Naive thymus-derived CD4-positive, alpha-beta T cell (primary cell): ENCODE measurements at places on chromosomes 3 and 15. TPM values are rescaled to one million over a fixed set of nuclear protein-coding genes. Genes with fewer than 3 reads are reported as not detected.

The SST gene
- total RNA-seq, result not detected in 2 replicates

The ALDH1L1 gene
- not detected for total RNA-seq

The CHRNB4 gene
- not detected for total RNA-seq

The DUOX1 gene
- total RNA-seq, result 0.34 TPM

The PDCD6IP gene
- total RNA-seq, result 219 TPM

The CPLX3 gene
- total RNA-seq, result not detected

The NME9 gene
- total RNA-seq, result 0.69 TPM in 1 of 2 replicates, not detected in the other

The LIPC gene
- 0.77 TPM for total RNA-seq

The TMEM44 gene
- total RNA-seq, result 1.3 TPM

The GPR160 gene
- total RNA-seq, result 8.7 TPM

The LRTM1 gene
- total RNA-seq, result not detected

The HAUS2 gene
- 16.8 TPM for total RNA-seq

The CCR8 gene
- total RNA-seq, result not detected

The CRYGS gene
- total RNA-seq, result 13.9 TPM

The BTLA gene
- total RNA-seq, result 26.7 and 35.4 TPM in 2 replicates

The KIF15 gene
- 0.24 TPM for total RNA-seq

The SI gene
- total RNA-seq, result not detected

The FETUB gene
- total RNA-seq, result not detected

The STT3B gene
- 119 TPM for total RNA-seq

The AADACL2 gene
- total RNA-seq, result not detected

The PIF1 gene
- 0.34 TPM for total RNA-seq

The CASR gene
- 0.02 TPM in 1 of 2 replicates, not detected in the other for total RNA-seq

The SQOR gene
- total RNA-seq, result 45.1 TPM

The CHST2 gene
- 12.3 TPM for total RNA-seq

The TRH gene
- not detected in 2 replicates for total RNA-seq

The GOLGA6A gene
- total RNA-seq, result not detected

The EXD1 gene
- not detected for total RNA-seq

The TBC1D23 gene
- 42.4 TPM for total RNA-seq

The MESD gene
- total RNA-seq, result 17.1 TPM

The CSPG4 gene
- not detected for total RNA-seq

The HES1 gene
- 3.9 and 4.4 TPM in 2 replicates for total RNA-seq

The LRRC49 gene
- not detected in 2 replicates for total RNA-seq

The HYAL3 gene
- 10.7 and 12.6 TPM in 2 replicates for total RNA-seq

The ALDH1A3 gene
- not detected for total RNA-seq

The GOLGA8R gene
- 6.9 TPM for total RNA-seq

The PLA2G4F gene
- total RNA-seq, result not detected

The RTP1 gene
- not detected in 2 replicates for total RNA-seq

The MB21D2 gene
- 2.9 TPM for total RNA-seq

The CRYBG3 gene
- 4.8 TPM for total RNA-seq

The CHRD gene
- not detected in 2 replicates for total RNA-seq

The THBS1 gene
- 8.5 TPM for total RNA-seq

The GLDN gene
- total RNA-seq, result not detected

The POTEB3 gene
- total RNA-seq, result not detected

The CLEC3B gene
- 1.5 TPM for total RNA-seq

The LDHAL6B gene
- total RNA-seq, result not detected

The SEMA7A gene
- total RNA-seq, result 5.0 TPM

The NCEH1 gene
- total RNA-seq, result 4.8 TPM

The CTXN2 gene
- total RNA-seq, result not detected
